ENCODE measurements at places on chromosomes 6 and 20. TPM values are rescaled to one million over a fixed set of nuclear protein-coding genes. Genes with fewer than 3 reads are reported as not detected.

The TSBP1 gene
- total RNA-seq = not detected

The TGM3 gene
- total RNA-seq = 11.8 TPM

The CTAGE9 gene
- not detected for total RNA-seq

The WFDC2 gene
- total RNA-seq = not detected

The RTF2 gene
- total RNA-seq = 83.6 TPM

The PPIL6 gene
- total RNA-seq = 9.3 TPM

The TNFAIP3 gene
- total RNA-seq = 2.1 TPM

The MLN gene
- total RNA-seq = not detected

The ADTRP gene
- total RNA-seq = 17.6 TPM

The TTI1 gene
- total RNA-seq = 14.7 TPM

The ZSCAN23 gene
- total RNA-seq = 2.4 TPM

- DNase-seq = no peak
These were observed 428.8 kb upstream of the ARID1B start for GRCh38 chr6:156348424-156348823.

- DNase-seq = peak; percentile 65
These were observed 464.5 kb upstream of the MARCKS start for GRCh38 chr6:113392551-113393055.

GRCh38 chr6:138225953-138226352 lies 7.7 kb upstream of the PBOV1 start:
- DNase-seq = no peak

- DNase-seq = no peak
These were observed 87.7 kb upstream of the BEND3 start for GRCh38 chr6:107202876-107203468.

DNA sequence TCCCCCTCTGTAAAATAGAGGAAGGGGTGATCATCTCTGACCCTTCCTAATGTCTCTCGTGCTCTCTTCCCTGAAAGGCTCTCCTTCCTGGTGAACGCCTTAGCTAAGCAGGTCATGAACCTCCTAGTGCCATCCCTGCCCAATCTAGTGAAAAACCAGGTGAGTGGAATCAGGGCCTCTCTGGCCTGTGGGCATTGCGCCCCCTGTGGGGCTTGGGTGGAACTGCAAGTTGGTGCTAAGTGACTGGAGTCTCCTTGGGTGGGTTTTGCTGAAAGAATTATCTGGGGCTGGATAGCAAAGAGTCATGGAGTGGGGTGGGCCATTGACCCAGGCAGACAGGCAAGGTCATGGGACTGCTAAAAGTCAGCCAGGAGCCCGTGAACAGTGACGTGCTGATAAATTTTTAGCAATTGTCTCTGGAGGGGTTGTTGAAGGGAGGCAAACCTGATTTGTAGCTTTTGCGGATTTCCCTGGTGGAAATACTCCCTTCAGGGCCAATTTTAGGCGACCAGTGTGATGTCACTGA lies 8.9 kb downstream of the BPIFB1 start:
- DNase-seq = peak; percentile 16

DNA sequence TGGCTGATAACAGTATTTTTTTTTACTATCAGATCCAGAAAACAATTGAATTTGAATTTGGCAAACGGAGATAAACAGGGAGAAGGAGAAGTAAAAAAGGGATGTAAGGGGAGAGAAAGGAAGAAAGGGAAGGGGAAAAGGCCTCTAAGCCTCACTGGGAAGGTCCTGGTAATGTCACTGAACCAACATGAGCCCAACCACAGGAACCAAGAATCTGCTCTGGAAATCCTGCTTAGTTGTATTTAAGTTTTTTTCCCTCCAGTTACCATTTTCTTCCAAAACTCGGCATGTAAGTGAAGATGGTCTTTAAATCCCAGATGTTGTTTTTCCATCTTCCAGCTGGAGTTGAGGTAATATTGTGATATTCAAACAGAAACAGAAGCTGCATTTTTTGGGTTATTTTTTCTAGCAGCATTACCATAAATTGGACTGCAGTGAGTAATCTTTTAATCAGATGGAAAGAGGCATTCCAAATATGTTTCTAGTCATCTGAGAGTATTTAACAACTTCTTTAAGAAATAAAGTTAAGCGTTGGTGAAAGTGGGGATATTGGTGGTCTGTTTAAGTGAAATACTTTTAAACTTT lies 91.1 kb downstream of the TXNDC5 start:
- DNase-seq = no peak

DNA sequence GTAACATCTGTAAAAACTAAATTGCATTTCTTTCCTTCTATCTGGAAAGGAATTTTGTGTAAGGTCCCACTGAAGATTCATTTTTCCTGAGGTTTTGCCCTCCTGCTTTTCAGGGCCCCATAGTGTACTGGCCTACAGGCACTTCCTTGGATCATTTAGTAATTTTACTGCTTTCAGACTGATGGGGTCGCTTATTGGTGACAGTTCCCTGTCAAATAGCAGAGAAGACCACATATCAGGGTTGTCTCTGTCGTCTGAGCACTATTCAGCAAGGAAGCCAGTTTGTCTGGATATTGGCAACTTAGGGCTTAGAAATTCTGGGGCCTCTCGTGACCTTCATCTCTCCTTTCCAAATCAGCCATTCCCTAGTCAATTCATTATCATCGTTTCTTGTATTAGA lies 3.5 kb downstream of the GRM1 start:
- DNase-seq = no peak

GRCh38 chr6:106609699-106610098 lies 19.6 kb downstream of the RTN4IP1 start:
- peak; percentile 30 for DNase-seq

DNA sequence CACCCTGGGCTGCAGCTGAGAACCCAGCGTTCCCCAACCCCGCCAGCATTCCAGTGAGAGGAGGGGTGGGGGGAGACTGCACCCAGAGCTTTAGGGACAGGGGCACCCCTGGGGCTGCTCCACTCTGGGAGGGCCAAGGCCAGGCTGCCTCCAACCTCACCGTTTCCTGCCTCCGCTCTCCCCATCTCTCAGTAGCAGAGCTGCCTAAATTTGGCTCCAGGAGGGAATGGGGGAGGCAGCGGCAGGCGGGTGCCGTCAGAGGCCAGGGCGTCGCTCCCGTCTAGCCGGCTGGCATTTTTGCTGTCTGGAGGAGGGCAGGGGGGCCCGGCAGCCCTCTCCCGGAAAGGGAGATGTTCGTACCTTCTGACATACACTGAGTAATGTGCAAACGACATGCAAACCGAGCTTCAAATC lies 46.6 kb downstream of the NOL4L start:
- DNase-seq = no peak

GRCh38 chr20:13455713-13456112 lies 183.0 kb downstream of the TASP1 start:
- peak; percentile 10 for DNase-seq

GRCh38 chr6:37426058-37426944 lies 6.7 kb upstream of the CMTR1 start:
- DNase-seq = no peak

DNA sequence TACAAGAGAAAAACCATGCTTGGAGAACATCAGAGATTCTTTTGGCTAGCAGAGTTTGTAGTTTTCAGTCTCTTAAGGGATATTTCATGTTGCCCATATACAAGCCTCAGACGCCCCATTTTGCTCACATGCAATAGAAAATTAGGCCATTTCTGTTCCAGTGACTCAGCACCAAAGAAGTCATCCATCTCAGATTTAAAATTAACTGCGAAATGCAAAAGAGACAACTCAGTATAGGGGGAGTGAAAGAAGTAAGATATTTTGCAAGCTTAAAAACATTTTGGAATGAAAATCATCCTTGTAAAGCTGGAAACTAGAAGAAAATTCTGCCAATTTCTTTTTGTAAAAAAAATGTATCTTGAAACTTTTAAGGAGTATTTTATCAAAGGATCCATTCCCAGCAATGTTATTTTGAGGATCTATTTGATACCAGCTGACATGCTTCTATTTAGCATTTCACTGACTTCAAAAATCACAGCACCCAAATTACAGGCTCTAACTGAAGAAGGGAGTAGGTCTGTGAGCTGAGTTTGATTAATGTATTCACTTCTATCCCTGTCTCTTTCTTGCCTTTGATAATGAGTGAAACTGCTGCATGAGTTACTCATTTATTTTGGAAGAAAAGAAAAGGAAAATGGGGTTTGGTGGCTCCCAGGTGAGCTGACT lies 223.7 kb upstream of the SULF2 start:
- no peak for DNase-seq

- peak; percentile 80 for DNase-seq
These were observed 6.5 kb upstream of the TMEM242 start for GRCh38 chr6:157329829-157330228.

- peak; percentile 87 for DNase-seq
These were observed 808.1 kb downstream of the MAFB start for GRCh38 chr20:39880890-39881289.

DNA sequence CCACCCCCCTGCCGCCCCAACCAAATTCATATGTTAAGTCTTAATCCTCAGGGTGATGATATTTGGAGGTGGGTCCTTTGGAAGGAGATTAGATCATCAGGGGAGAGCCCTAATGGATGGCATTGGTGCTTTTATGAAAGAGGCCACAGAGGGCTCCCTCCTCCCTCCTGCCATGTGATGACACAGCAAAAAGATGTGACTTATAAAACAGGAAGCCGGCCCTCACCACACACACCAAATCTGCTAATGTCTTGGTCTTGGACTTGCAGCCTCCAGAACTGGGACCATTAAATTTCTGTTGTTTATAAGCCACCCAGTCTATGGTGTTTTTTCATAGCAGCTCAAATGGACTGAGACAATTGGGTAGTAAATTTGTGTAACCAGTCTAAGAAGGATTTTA lies 176.3 kb downstream of the ADGRG6 start:
- peak; percentile 70 for DNase-seq

GRCh38 chr6:129671442-129672340 lies 38.3 kb downstream of the ARHGAP18 start:
- no peak for DNase-seq

- no peak for DNase-seq
These were observed 18.7 kb downstream of the SRXN1 start for GRCh38 chr20:634148-634925.

GRCh38 chr6:92469186-92469828 lies 950.1 kb downstream of the EPHA7 start:
- DNase-seq = no peak

GRCh38 chr20:10497283-10497682 lies 62.2 kb downstream of the SLX4IP start:
- no peak for DNase-seq

- DNase-seq = peak; percentile 92
These were observed 40.4 kb downstream of the TTI1 start for GRCh38 chr20:37992802-37993409.

DNA sequence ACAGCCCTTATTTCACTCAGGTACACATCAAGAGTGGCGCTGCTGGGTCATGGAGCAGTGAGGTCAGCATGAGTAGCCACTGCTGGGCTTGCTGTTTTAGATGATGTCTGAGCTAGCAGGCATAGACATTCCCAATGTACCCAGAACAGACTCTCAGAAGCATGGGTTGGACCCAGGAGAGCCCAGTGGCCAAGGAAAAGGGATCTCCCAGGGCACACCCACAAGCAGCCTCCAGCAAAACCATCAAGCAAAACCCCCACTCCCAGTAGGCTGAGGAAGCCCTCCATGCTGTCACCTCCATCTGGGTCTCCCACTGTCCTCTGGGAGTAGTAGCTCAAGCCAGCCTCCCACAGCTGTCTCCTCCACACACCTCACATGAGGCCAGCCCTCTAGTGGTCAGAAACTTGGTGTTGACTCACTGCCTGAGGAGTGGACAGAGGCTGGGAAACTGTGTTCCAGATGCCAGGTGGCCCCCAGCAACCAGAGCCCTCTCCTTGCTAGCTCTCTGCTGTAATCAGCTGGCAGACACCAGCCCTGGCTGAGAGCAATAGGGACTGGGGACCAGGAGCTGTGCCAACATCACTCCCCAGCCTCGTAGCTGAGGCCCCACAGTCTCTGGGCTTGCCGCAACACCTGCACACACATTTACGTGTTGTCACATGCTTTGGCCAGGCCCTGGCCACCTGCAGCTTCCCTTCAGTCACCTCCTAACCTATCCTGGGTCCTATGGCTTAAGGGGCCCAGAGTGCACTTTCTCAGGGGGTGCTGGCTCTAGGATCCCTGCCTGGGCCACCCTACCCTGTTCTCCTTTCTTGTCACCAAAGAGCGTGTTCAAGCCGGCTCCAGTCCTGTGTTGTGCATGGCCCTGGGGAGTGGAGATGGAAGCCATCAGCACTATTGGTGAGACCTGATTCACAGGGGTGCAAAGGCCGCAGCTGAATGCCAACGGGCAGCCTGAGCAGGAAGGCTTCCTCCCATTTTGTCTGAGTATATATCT lies 1.9 kb upstream of the AP5S1 start:
- peak; percentile 63 for DNase-seq

GRCh38 chr6:143478479-143479062 lies 28.0 kb downstream of the PEX3 start:
- DNase-seq = no peak

GRCh38 chr20:15256676-15257568 lies 919.5 kb upstream of the FLRT3 start:
- peak; percentile 39 for DNase-seq

DNA sequence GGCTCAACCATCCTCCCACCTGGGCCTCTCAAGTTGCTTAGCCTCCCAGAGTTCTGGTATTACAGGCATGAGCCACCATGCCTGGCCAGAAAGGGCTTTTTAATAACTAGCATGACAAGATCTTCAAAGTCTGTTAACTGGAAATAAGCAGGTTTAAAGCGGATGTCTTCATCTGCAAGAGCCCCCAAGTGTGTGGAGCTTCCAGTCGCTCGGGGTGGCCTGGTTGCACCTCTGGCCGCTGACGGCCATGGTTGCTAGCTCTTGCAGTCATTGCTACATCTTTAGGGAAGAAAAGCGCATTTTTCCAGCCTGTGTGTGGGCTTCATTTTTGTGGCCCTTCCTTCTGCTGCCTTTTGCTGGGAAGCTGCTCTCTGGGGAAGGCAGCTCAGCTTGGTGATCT lies 7.8 kb downstream of the ARFGAP1 start:
- no peak for DNase-seq

DNA sequence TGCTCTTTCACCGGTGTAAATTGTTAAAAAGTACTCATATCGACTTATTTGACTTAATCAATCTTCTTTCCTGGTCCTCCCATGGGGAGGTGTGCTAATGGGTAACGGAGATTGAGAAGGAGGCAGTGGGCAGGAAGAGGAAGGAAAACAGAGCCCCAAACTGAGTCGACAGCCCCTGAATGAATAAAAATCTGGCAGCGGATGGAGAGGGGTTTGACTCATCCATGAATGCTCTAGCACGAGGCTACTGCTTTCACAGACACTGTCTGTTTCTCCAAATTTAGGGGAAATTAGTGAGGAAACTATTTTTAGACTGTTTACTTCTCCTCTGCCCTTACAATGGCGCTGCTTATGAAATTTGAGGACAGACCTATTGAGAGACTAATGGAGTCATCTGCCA lies 142.2 kb upstream of the ATXN1 start:
- no peak for DNase-seq

GRCh38 chr6:113496166-113496565 lies 361.0 kb upstream of the MARCKS start:
- no peak for DNase-seq

GRCh38 chr6:134065706-134066105 lies 13.3 kb upstream of the SLC2A12 start:
- peak; percentile 37 for DNase-seq

DNA sequence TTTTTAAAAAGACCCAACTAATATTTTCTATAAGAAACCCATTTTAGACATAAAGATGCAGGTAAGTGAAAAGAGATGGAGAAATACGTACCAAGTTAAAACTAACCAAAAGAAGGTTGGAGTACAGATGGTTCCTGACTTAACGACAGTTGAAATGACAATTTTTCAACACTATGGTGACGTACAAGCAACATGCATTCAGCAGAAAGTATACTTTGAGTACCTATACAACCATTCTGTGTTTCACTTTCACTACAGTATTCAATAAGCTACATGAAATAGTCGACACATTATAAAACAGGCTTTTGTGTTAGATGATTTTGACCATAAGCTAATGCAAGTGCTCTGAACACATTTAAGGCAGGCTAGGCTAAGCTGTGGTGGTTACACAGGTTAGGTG lies 228.9 kb downstream of the RNGTT start:
- no peak for DNase-seq
